ENCODE measurements at places on chromosomes 1 and 21. TPM values are rescaled to one million over a fixed set of nuclear protein-coding genes. Genes with fewer than 3 reads are reported as not detected.

DNA sequence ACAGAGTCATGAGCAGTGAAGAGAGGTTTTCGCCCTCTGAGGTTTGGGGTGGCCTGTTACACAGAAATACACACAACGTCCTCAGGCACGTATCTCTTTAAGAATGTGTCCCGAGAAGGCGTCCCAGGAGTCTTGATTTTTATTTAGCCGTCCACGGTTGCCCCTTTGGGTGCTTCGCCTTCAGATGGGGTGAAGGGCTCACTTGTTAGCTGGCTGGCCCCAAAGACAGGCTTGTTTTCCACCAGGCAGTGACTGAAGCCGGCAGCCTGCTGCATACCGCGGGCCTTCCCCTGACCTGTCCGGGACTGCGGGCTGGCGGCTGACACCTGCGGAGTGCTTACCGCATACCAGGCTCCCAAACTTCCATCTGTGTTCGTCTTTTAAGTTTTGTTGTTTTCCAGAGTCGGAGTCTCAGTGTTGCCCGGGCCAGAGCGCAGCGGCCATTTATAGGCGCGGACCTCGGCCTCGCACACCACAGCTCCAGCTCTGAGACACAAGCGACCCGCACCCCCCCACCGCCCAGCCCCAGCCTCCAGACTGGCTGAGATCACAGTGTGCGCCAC lies 1.6 kb upstream of the ADARB1 start:
- DNase-seq = no peak
- H3K36me3 ChIP-seq = no peaks in the 10 kb centered on the region
- H3K4me1 ChIP-seq = no peaks in the 10 kb centered on the region

The RIMKLA gene
- 1.0 TPM for total RNA-seq

DNA sequence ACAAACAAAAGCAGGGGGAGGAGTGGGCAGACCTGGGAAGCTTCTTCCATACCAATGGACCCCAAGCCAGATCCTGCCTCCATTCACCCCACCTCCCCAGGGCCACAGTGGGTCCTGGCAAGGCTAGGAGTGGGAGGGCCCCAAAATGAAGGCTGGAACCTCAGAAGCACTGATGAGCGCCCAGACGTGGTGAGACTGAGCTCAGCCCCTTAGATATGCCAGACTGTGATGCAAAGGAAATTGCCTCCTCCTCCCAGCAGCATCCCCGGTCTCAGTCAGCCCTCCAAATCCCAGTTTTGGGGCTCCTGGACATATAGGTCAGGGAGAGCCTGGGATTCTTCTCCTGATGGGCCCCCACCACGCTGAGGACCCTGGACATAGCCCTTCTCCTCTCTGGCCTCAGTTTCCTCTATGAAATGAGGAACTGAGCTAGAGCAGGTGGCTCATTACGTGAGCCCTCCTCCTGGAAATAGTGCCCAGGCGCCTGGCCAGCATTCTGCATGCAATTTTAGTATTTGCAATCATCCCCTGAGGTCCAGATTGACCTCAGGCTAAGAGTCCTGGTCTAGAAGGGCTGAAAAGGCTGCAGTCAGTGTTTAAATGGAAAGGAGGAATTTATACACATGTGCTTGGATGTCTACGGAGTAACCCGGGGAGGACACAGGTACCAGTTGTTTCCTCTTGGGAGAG lies 33.5 kb downstream of the RHBG start:
- DNase-seq = no peak
- peaks cover 2% of the 10 kb centered on the region for H3K27me3 ChIP-seq
- H3K4me1 ChIP-seq = no peaks in the 10 kb centered on the region
- no peak overlapping the region for H3K4me3 ChIP-seq
- no peaks in the 10 kb centered on the region for H3K36me3 ChIP-seq
- no peak overlapping the region for H3K27ac ChIP-seq

DNA sequence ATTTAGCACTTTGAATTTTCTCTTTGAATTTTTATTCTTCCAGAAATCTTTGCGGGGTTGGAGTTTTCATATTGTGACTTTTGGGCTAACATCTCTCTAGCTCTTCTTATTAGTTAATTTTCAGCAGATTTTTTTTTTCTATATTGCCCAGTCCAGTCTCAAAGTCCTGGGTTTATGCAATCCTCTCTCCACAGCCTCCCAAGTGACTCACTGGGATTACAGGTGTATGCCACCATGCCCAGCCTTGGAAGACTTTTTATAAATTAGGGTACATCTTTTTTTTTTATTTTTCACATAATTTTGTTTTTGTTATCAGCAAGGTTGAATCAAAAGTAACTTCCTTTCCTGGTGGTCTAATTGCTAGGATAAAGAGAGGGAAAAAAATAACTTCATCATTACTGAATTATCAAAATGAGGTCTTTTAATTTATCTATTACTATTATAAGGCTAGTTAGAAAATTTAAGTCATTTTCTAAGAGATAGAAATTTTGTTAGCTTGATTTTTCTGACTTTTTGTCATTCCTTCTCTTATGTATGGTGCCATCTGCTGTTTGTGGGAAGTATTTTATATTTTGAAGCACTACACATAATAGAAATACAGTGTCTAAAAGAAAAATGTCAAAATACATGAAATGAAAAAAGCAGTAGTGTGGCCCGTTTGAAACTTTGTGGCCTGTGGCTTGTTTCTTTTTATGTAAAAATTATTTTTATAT lies 273.4 kb upstream of the CACYBP start:
- no peak overlapping the region for H3K4me3 ChIP-seq
- H3K27me3 ChIP-seq = no peaks in the 10 kb centered on the region
- no peaks in the 10 kb centered on the region for H3K36me3 ChIP-seq
- no peak overlapping the region for H3K27ac ChIP-seq

DNA sequence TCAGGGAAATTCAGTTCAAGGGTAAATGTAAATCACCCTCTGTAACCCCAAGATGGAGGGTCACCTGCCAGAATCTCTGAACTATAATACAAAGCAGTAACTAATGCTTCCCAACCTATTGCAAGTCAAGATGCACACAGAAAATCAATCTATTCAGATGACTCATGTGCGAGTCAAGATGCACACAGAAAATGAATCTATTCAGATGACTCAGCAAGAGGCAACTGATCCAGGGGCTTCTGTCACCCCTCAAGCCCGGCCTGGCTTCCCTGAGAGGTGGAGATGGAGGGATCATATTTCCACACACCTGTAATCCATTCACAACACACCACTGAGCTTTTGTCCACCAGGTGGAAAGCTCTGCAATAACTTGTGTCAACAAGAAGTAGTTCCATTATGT lies 17.4 kb upstream of the HIVEP3 start:
- H3K27me3 ChIP-seq = no peaks in the 10 kb centered on the region
- no peak for DNase-seq
- no peak overlapping the region for H3K27ac ChIP-seq

DNA sequence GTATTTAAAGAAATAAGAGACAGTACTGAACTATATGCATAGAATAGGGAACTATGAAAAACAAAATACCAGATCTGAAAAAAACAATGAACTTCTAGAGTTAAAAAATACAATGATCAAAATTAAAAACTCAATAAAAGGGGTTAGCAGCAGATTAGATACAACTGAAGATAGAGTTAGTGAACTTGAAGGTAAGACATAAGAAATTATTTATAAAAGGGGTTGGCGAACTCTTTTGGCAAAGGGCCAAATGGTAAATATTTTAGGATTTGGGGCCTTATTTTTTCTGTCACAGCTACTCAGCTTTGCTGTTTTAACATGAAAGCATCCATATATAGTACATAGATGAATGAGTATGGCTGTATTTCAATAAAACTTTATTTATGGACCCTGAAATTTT lies 111.4 kb downstream of the ST3GAL3 start:
- H3K27ac ChIP-seq = no peak overlapping the region
- DNase-seq = no peak
- H3K4me1 ChIP-seq = peaks cover 10% of the 10 kb centered on the region
- H3K4me3 ChIP-seq = no peak overlapping the region

- no peak overlapping the region for H3K4me3 ChIP-seq
- no peak for DNase-seq
- peaks cover 5% of the 10 kb centered on the region for H3K27me3 ChIP-seq
- H3K36me3 ChIP-seq = no peaks in the 10 kb centered on the region
- H3K27ac ChIP-seq = no peak overlapping the region
These were observed 131.2 kb downstream of the AK5 start for GRCh38 chr1:77412820-77413530.

- H3K27ac ChIP-seq = no peak overlapping the region
- no peaks in the 10 kb centered on the region for H3K4me1 ChIP-seq
- no peaks in the 10 kb centered on the region for H3K36me3 ChIP-seq
These were observed 281.2 kb upstream of the PLXNA2 start for GRCh38 chr1:208525417-208525816.

GRCh38 chr1:38958967-38959366 lies 17.3 kb upstream of the RHBDL2 start:
- no peak for DNase-seq
- no peak overlapping the region for H3K27ac ChIP-seq
- no peak overlapping the region for H3K4me3 ChIP-seq
- H3K36me3 ChIP-seq = no peaks in the 10 kb centered on the region

- no peak overlapping the region for H3K4me3 ChIP-seq
- H3K36me3 ChIP-seq = peaks cover 4% of the 10 kb centered on the region
- no peak overlapping the region for H3K27ac ChIP-seq
- H3K4me1 ChIP-seq = peaks cover 38% of the 10 kb centered on the region
- H3K27me3 ChIP-seq = no peaks in the 10 kb centered on the region
These were observed 6.7 kb downstream of the COQ8A start for GRCh38 chr1:226946841-226947240.

GRCh38 chr1:217953922-217954321 lies 322.8 kb downstream of the SPATA17 start:
- H3K36me3 ChIP-seq = no peaks in the 10 kb centered on the region
- no peaks in the 10 kb centered on the region for H3K4me1 ChIP-seq
- H3K27ac ChIP-seq = no peak overlapping the region
- no peak overlapping the region for H3K4me3 ChIP-seq
- no peak for DNase-seq

GRCh38 chr1:23774174-23774880 lies 3.9 kb upstream of the PITHD1 start:
- no peak for DNase-seq
- peaks cover 6% of the 10 kb centered on the region for H3K4me1 ChIP-seq
- no peaks in the 10 kb centered on the region for H3K27me3 ChIP-seq
- H3K27ac ChIP-seq = no peak overlapping the region
- peaks cover 6% of the 10 kb centered on the region for H3K36me3 ChIP-seq

DNA sequence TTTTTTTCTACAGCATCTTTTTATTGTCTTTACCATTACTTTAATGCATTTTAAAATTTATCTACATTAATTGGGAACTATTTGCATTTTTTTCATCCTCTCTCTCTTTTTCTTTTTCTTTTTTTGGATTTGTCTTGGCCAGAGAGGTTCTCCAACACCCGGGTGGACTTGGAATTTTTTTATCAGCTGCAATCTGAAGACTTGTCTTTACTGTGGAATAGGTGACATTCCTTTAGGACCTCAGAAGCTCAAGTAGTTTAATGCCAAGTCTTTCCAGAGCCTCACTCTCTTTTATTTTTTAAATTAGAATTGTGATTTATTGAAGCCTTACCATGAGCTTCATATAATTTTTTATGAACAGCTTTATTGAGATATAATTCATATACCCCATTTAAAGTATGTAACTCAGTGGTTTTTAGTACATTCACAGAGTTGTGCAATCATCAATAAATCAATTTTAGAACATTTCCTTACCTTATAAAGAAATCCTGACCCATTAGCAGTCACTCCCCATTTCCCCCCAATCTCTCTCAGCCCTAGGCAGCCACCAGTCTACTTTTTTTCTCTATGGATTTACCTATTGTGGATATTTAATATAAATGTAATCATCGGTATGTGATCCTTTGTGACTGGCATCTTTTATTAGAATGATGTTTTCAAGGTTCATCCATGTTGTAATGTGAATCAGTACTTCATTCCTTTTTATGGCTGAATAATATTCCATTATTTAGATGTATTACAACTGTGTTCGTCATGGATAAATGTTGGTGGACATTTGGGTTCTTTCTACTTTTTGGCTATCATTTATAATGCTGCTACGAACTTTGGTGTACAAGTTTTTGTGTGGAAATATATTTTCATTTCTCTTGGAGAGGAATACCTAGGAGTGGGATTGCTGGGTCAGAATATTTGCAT lies 6.2 kb downstream of the TUFT1 start:
- H3K27ac ChIP-seq = no peak overlapping the region
- DNase-seq = no peak
- H3K4me3 ChIP-seq = no peak overlapping the region
- no peaks in the 10 kb centered on the region for H3K36me3 ChIP-seq
- H3K27me3 ChIP-seq = no peaks in the 10 kb centered on the region

DNA sequence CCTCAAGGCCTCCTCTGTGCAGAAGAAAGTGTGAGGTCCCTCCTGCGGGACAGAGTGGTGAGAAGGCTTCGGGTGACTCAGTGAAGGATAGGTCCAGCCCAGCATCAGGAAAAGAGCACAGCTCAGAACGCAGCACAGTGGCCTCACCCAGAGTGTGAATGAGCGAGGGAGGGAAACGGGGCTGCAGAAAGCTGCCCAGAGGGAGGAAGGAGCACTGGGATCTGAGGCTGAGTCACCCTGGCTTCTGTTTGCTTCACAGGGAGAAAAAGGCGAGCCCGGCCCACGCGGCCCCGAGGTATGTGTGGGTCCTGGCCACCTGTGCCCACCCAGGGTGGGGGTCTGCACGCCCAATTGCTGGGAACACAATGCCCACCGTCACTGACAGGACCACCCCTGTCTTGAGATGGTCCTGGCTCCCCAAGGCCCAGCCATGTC lies 24.3 kb downstream of the COL6A2 start:
- no peak overlapping the region for H3K27ac ChIP-seq
- H3K27me3 ChIP-seq = no peaks in the 10 kb centered on the region

The TMEM52 gene
- total RNA-seq = 44.4 TPM

DNA sequence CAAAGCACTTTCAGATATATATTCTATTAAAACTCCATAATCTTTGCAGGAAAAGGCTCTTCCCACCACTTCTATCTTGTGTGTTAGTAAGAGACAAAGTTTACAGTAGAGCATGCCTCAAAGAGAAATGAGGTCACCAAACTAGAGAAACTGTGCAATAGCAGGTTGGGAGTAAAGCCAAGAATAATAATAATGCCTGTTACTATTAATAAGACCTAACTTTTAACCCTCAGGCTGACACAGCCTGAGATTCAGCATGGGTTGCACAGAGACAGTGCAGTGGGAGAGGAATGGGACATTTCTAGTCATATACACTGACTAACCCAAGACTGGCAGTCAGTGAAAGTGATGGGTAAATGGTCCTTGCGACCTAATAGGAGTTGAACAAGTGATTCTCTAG lies 320.2 kb upstream of the NFIA start:
- H3K4me1 ChIP-seq = no peaks in the 10 kb centered on the region
- no peaks in the 10 kb centered on the region for H3K36me3 ChIP-seq
- no peaks in the 10 kb centered on the region for H3K27me3 ChIP-seq

- H3K36me3 ChIP-seq = no peaks in the 10 kb centered on the region
- H3K4me3 ChIP-seq = no peak overlapping the region
- no peaks in the 10 kb centered on the region for H3K4me1 ChIP-seq
- H3K27me3 ChIP-seq = no peaks in the 10 kb centered on the region
- DNase-seq = no peak
These were observed 4.0 kb upstream of the GBP5 start for GRCh38 chr1:89276690-89277089.

The OR2T11 gene
- not detected for total RNA-seq

DNA sequence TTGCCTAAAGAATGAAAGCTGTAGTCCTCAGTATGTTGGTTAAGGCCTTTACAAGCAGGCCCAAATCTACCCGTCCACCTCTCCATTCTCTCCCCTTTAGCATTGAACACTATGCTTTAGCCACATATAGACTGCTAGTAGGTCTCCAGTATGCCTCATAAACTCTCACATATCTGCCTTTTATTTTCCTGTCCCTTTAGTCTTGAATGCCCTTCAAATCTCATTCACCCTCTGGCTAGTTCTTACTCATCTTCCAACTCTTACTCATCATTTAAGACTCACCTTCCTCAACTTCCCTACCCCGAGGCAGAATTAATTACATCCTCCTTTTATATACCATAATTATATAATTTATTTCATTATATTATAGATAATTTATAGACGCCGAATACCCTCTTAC lies 78.7 kb upstream of the TSPAN2 start:
- no peaks in the 10 kb centered on the region for H3K36me3 ChIP-seq
- no peak overlapping the region for H3K4me3 ChIP-seq
- DNase-seq = no peak
- H3K4me1 ChIP-seq = no peaks in the 10 kb centered on the region
- H3K27me3 ChIP-seq = no peaks in the 10 kb centered on the region
- H3K27ac ChIP-seq = peak overlapping the region; percentile 41

Measured in adrenal gland (tissue), 19 donors.